ENCODE measurements at places on chromosomes 6 and 20.

DNA sequence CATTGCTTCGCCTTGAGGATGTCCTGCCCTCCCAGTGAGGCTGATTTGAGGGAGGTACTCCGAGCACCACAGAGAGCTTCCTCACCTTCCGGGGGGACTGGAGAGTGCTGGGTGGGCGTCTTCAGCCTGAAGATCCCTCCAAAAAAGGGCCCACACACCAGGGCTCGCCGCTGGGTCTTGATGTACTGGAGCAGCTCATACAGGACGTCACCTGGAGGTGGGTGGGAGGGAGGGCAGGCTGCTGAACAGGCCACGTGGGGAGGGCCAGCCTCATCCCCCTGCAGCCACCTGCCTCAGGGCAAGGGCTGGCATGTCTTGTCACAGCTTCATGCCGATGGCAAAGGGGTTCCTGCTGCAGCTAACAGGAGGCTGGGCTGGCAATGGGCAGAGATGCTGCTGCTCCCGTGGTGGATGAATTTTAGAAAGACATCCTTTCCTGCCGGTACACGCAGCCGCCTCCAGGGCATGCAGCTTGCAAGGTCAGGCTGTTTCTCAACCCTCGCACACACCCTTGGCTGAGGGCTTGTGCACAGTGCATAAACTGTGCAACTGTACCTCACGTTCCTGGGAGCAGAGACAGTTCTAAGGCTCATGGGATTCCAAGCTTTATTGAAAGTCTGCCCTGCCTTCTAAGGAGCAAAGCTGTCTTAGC lies 14.0 kb downstream of the ETV7 start:
- DNase-seq: no peak

- no peak for DNase-seq
These were observed 454.3 kb upstream of the SPTLC3 start for GRCh38 chr20:12554426-12554825.

DNA sequence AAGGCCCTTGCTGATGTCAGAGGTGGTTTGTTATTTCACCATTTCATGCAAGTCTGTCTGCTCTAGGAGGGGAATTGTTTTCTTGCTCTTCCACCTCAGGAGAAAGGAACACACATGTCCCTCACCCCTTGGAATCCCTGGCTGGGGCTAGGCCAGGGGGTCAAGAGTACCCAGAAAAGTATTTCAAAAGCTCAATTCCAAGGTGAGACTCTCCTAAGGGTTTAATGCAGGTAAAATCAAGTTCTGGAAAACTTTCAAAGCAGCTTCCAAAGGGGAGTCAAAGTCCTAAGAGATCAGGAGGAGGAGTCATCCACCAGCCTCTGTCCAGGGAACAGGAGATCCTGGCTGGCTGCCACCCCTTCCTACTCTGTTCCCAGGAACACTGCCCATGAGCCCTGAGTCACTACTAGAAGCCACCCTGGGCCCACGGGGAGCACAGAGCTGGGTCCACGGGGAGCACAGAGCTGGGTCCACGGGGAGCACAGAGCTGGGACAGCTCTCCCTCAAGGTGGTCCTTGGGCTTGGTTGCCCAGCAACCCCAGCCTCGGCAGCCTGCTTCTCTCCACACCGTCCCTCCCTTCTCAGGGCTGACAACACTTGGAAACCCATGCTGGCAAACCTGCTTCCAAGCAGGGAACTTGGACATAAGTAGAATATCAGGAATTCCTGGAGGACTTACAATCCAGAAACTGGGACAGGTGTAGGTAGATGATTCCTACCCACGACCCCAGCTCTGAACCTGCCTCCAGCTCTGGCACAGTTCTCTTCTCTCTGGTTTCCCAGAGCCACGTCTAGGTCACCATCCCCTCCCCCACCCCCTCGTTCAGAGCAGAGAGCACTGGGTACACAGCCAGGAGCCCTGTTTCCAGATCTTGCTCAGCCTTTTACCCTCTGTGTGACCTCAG lies 35.3 kb upstream of the CDKN1A start:
- peak; percentile 10 for DNase-seq

DNA sequence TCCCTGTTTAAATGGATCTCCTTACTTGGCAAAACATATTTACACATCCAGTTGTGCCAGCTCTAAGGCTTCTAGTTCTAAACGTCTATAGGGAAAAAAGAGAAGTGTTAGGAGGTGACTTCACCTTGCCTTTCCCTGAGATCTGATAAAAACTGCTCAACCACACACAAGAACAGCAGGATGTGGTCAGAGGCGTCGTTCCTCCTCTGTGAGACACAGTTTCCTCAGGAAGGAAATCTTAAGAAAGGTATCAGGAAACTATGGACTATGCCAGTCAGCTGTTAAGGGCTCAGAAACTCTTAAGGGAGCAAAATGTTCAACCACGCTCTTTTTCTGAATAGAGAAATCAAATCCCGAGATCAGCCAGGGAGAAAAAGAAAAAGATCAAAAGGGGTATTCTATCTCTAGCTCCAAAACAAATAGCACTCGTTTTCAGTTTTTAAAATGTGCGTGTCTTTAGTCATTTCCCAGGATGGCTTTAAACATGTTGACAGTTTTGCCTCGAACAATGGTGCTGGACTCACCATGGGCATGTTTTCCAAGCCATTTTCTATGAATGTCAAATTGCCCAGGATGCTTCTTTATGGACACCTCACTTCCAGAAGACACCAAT lies 154.5 kb downstream of the HACE1 start:
- no peak for DNase-seq

DNA sequence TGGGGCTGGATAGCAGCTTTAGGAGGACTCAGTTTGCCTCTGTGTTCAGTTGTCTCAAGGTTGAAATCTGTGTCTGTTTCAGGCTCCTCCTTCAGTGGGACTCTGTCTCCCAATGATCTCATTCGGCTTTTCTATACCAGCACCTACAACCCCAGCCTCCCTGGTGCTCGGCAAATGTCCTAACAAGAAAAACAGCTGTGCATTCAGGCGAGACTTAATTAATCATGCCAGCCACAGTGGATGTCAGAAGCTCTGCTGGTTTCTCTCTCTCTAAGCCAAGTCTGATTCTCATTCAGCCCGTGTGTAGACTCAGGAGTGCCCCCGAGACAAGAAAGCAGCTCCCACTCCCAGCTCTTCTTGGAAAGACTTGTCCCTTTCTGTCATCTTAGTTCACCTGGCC lies 46.8 kb downstream of the SUN5 start:
- DNase-seq: no peak

GRCh38 chr20:10665027-10665561 lies 8.7 kb downstream of the JAG1 start:
- DNase-seq: no peak

DNA sequence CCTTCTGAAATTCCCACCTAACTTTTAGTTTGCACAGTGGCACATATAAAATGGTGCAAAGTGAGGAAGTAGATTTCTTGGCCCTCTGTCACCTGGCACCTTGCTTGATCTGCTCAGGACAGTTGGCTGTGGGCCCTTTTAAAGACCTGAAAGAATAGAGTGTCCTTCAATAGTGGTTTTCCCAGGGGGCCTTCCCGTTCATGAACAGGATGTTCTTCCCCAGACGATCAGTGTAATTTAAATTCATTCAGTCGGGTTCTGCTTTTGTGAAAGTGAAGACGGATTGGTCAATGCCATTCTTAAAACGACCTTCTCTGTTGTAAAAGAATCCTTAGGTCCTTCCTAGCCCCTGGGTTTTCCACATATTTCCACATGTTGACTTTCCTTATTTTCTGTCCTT lies 178.5 kb downstream of the SASH1 start:
- no peak for DNase-seq

DNA sequence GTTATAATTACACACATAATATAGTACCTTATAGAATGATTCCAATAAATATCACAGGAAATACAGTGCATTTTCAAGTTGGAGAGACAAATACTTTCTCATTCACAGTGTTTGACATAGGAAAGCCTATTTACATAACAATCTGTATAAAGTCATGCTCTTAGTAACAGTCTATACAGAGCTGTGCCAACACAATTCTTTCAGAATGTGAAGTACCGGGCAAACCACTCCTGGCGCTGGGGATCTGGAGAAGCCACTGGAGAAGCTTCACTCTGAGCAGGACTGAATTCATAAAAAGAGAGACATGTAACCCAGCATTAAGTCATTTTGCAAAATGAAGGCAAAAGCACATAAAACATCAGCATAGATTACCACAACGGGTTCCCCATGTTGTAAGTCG lies 24.9 kb upstream of the MCM9 start:
- peak; percentile 15 for DNase-seq

- DNase-seq: no peak
These were observed 58.7 kb downstream of the ARHGAP18 start for GRCh38 chr6:129651291-129651691.

GRCh38 chr6:5359417-5359816 lies 98.1 kb downstream of the FARS2 start:
- peak; percentile 25 for DNase-seq

GRCh38 chr20:1735417-1736089 lies 78.0 kb upstream of the SIRPG start:
- DNase-seq: no peak

DNA sequence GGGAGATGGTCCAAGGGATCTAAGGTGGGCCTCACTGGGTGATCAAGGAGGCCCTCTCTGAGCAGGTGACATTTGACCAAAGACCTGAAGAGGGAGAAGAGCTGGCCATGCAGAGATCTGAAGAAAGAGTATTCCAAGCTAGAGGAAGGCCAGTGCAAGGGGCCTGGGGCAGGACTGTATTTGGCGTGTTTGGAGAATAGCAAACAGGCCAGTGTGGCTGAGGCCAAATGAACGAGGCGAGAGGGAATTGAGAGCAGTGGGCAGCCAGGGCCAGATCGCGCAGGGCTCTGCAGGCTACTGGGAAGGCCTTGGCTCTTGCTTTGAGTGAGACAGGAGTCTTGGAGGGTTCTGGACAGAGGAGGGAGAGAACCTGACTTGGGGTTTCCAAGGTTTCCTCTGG lies 9.3 kb downstream of the NOL4L start:
- no peak for DNase-seq

DNA sequence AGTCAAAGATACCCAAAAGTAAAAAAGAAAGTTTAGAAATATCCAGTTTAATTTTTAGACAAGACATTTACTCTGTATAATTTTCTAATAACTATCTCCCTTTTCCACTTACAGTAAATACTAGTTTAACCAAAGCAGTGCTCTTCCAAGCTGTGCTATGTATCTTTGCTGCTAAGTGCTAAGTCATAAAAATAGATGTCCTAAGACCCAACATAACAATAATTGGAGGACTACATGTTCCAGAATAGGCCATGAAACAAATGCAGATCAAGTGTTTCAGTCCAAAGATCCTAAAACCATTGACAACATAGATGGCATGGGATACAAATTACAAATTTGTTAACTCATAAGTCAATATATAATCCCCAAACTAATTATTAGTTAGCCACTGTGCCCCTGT lies 111.1 kb downstream of the FAM83B start:
- DNase-seq: no peak

DNA sequence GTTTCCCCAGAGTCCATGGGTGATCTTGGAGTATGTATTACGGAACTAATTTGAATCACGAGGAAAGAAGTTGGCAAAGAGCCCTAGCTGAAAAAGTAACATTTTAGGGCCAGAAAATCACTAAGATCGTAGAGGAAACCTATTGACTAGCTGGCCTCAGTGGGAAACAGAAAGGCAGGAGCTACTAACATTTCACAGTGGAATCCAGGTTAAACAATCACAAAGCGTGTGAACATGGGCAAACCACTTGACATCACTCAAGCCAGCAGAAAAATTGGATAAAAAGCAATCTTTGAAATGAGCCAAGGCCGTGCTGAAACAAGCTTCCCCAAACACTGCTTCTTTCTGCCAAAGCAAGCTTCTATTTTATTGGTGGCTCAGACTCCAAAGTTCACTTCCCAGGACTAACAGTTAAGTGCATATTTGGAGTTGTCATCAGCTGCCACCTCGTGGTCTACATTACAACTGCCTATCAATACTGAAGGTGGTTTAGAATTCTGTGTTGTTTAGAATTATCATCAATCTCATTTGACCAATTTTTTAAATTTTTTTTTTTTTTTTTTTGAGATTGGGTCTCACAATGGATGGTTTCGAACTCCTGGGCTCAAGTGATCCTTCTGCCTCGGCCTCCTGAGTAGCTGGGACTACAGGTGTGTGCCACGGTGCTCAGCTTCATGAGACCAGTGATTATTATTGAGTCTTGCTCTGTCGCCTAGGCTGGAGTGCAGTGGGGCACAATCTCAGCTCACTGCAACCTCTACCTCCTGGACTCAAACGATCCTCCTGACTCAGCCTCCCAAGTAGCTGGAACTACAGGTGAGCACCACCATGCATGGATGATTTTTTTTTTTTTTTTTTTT lies 10.6 kb downstream of the RPS10 start:
- peak; percentile 38 for DNase-seq

GRCh38 chr20:34627458-34627857 lies 49.4 kb downstream of the PIGU start:
- peak; percentile 51 for DNase-seq

GRCh38 chr6:17633465-17634188 lies 33.5 kb downstream of the FAM8A1 start:
- no peak for DNase-seq

DNA sequence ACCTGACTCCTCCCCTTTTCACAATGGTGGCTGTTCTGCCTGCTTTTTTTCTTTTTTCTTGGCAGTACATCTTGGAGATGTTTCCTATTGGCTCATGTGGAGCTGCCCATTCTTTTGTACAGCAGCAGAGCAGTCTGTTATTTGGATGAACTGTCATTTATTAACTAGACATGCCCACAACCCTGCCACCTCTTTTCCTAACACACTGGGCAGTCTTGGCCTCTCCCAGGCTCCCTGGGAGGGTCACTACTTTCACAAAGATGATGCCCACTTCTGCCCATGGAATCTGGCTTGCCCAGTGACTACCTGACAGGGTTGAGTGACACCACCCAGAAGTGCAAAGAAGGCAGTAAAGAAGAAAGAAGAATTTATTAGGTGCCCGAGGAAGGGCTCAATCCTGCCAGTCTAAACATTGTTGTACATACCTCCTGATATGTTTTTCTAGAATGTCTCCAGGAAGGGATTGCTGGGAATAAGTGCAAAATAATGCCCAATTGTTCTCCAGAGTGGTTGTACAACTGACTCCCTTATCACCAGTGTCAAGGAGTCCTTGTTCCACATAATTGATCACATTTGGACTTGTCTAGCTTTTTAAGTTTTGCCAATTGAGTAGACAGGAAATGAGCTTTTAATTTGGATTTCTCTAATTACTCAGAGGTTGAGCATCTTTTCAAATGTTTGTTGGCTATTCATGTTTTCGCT lies 19.7 kb upstream of the SCRT2 start:
- DNase-seq: no peak

- no peak for DNase-seq
These were observed 229.8 kb downstream of the ZMYND8 start for GRCh38 chr20:47126709-47127108.

DNA sequence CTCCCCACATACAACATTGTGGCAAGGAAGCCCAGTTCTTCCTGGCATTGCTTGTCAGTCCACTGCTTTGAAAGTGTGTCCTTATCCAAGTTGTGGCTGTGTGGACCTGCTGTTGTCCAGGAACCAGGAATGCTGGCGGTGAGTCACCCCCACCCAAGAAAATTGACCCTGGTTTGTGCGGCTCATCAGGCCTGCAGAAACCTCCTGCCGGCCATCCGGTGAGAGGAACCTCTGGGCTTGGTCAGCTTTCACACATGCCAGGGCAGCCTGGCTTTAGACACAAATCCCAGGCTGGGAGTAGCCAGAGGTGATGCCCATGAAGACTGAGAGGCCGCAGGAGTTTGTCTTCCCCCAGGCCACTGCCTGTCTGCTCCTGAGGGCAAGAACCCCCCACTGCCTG lies 223.6 kb downstream of the TTLL2 start:
- DNase-seq: no peak

GRCh38 chr6:87772597-87773530 lies 70.8 kb upstream of the AKIRIN2 start:
- DNase-seq: no peak

GRCh38 chr20:34040300-34040995 lies 46.7 kb downstream of the RALY start:
- DNase-seq: peak; percentile 75

- DNase-seq: no peak
These were observed 128.2 kb upstream of the RIPOR2 start for GRCh38 chr6:25064006-25064405.

Data from NCI-H2029 (cell line).